ENCODE measurements at places on chromosomes 7 and 10.

DNA sequence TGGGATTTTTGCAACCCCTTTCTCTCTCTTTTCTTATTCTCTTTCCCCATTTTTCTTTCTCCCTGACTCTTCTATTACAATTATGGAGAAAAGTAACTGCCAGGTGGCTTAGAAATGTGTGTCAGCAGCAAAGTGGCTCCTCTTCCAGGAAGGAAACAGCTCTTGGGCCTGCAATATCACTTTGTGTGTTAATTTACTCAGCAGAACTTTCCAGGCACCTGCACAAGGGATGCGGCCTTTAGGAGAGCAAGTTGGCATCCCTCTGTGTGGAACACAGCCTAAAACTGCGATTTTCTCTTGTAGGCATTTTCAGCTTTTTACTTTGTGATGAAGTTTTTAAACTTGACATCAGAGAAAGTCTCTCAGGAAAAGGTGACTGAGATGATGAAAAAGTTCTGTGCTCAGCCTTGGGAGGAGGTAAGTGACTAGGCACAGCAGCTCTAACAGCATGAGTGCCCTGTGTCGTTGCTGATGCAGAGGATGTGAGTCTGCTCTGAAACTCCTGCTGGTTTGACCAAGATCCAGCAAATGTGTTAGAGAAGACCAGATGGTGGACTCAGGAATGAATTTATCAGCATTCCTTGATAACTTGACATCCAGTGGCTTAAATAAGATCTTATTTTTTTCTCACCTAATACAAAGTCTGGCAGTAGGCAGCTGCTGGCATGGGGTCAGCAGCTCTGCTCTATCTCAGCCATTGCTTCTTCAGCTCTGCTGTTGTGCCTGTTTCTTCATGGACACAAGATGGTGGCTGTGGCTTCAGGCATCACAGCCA lies 47.4 kb upstream of the CC2D2B start:
- DNase-seq = no peak

GRCh38 chr10:122021828-122022227 lies 32.9 kb downstream of the TACC2 start:
- DNase-seq = no peak

DNA sequence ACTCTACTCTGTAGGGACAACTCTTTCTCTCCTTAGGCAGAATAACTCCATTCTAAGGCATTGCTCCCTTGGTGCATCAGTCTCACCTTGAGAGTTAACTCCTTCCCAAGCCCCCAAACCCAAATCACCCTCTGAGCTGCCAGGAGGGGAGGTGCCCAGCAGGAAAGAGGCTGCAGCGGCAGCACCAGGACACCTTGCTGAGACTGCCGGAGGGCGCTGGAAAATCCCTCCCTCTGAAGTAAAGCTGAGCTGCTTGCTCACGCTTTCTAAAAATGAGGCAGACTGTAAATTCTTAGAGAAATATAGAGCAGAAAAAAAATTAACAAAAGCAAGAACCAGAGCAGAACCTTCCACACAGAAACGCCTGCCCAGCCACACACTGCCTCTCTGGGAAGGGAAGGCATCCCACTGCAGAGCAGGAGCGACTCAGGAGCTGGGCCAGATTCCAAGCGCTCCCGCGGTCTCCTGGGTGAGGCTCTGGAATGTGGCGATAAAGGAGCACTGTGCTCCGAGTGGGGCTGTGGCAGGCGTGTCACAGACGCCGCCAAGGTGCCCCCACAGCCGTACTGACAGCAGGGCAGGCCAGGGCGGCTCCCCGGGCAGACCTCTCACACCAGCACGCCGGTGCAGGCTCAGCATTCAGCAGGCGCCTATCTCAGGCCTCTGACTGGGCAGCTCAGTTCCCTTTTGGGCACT lies 202.1 kb downstream of the TNS3 start:
- DNase-seq = no peak

DNA sequence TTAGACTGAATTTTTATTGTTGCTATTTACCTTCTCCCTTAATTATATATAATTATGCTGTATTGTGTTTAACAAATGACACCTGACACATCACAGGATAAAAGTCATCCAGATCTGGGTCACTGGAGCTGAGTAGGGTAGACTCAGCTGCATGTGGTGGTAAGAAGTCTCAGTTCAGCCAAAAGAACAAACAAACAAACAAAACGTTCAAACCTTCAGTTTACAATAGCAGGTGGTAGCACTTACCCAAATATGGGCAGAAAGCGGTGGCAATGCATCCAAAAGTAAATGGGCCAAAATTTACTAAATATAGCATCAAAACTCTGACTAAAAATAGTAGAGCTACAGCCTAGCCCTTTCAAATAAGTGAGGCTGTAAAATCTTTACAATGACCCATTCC lies 42.2 kb downstream of the ZWINT start:
- no peak for DNase-seq

DNA sequence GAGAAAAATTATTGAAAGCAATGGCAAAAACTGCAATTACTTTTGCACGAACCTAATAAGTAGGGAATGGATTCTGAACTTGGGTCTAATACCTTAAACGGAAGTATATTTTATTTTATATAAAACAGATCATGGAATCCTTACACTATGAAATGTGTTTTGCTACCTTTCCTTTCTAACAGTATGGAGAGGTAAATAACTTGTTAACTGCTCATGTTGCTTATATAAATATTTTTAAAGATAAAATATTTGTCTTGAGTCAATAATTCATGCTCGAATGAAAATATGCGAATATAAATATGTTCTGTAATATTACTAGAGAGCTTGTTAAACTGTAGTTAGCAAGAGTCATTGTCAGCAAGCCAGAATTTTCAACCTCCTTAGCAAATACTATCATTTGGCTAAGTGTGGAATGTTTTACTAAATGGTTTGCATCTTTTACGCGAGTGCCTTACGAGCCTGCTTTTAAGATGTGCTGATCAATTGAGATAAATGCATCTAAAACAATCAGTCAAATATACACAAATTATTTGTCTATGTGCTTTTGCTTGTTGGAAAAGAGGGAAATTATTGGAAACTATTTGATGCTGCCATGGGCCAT lies 5.9 kb downstream of the GNAT3 start:
- no peak for DNase-seq

DNA sequence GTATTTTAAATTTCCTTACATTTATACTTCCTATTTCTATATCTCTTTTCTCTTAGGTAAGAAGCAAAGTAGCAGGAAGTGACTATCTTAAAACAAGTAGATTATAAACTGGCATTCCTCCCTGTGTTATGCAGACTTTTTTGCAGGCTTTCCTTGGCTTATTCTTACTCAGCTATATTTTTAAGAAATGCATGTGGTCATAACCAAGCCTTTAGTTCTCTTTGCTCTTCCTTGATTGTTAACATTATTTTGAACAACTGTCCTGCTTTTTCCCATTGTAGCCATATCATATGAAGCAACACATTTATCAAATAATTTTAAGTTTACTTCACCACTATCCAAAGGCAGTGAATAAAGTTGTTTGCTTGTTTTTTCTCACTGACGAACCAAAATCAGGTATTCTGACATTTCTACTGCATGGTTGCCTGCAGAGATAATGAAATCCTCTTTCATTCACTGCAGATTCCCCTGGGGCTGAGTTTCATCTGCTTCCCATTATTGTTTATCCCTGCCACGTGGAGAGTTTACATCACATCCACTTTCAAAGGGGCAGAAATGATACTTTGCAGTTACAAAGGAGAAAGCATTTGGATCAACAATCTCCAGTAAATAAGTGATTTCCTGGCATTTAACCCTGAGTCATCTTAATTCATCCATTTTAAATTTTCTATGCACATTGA lies 389.9 kb upstream of the SEMA3C start:
- DNase-seq = no peak

DNA sequence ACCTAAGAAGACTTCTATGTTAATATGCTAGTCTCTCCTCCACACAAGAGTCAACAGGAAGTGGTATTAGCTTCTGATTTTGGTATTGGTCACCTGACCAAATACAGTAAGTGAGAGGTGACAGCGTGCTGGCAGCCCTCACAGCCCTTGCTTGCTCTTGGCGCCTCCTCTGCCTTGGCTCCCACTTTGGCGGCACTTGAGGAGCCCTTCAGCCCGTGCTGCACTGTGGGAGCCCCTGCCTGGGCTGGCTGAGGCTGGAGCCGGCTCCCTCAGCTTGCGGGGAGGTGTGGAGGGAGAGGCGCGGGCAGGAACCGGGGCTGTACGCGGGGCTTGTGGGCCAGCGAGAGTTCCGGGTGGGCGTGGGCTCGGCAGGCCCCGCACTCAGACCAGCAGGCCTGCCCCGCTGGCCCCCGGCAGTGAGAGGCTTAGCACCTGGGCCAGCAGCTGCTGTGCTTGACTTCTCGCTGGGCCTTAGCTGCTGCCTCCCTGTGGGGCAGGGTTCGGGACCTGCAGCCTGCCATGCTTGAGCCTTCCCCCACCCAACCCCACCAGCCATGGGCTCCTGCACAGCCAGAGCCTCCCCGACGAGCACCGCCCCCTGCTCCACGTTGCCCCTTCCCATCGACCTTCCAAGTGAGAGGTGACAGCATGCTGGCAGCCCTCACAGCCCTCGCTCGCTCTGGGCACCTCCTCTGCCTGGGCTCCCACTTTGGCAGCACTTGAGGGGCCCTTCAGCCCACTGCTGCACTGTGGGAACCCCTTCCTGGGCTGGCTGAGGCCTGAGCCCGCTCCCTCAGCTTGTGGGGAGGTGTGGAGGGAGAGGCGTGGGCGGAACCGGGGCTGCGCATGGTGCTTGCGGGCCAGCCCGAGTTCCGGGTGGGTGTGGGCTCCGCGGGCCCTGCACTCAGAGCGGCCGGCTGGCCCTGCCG lies 4.2 kb upstream of the ACSL5 start:
- DNase-seq = no peak

GRCh38 chr7:117110480-117111315 lies 157.4 kb downstream of the ST7 start:
- no peak for DNase-seq

GRCh38 chr7:42097752-42098151 lies 139.3 kb downstream of the GLI3 start:
- no peak for DNase-seq

GRCh38 chr7:25615593-25615992 lies 387.3 kb upstream of the NPVF start:
- no peak for DNase-seq

DNA sequence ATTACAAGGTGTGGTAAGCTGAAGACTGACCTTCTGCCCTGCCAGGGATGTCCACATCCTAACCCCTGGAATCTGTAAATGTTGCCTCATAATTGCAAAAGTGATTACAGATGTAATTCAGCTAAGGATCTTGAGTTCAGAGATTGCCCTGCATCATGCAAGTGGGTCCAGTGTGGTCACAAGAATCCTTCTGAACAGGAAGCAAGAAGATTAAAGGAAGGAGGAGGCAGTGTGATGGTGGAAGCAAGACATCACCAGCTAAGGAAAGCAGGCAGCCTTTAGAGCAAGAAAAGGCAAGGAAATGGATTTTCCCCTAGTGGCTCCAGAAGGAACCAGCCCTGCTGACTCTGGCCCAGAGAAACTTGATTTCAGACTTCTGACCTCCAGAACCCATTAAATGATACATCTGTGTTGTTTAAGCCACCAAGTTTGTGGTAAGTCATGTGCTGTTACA lies 78.1 kb downstream of the USP6NL start:
- DNase-seq = no peak

- DNase-seq = no peak
Measured at GRCh38 chr10:65805993-65806392, 1119.8 kb upstream of the LRRTM3 start.

- DNase-seq = no peak
Measured at GRCh38 chr10:78025685-78026364, 3.5 kb downstream of the POLR3A start.

DNA sequence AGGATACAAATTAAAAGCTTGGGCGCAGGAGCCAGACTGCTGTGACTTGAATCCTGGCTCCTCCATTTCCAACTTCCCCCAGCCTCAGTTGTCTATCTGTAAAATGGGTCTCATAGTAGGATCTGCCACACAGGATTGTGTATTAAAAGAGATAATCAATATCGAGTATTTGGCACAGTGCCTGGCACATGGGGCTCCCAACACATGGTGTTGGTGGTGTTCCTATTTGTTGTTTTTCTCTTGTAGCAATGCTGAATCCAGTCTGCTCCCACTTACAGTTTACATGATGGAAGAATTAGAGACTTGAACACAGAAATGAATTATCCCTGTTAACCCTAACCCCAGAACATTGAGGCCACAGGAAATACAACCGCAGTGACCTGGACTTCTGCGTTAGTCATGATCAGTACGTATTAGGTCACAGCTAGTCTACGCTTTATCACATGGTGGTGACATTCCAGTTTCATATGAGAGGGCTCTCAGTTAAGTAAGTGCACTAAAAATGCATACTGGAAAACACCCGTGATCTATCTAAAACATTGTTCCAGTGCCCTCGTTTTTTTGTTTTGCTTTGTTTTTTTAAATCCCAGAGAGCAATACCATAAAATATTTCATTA lies 169.5 kb upstream of the KLF14 start:
- no peak for DNase-seq
